ENCODE measurements at places on chromosomes 1 and 21.
A peak's percentile ranks its signal among the peaks of the same experiment; 100 is the strongest.

- DNase-seq, result no peak
Observed at GRCh38 chr1:78032996-78033796, 12.6 kb upstream of the GIPC2 start.

GRCh38 chr1:116581323-116581885, 10.6 kb upstream of the CD58 start:
- no peak for DNase-seq

- DNase-seq, result no peak
Observed at GRCh38 chr1:213561870-213562269, 425.9 kb upstream of the PROX1 start.

GRCh38 chr21:38388203-38388602, 110.1 kb downstream of the ERG start:
- DNase-seq, result no peak

DNA sequence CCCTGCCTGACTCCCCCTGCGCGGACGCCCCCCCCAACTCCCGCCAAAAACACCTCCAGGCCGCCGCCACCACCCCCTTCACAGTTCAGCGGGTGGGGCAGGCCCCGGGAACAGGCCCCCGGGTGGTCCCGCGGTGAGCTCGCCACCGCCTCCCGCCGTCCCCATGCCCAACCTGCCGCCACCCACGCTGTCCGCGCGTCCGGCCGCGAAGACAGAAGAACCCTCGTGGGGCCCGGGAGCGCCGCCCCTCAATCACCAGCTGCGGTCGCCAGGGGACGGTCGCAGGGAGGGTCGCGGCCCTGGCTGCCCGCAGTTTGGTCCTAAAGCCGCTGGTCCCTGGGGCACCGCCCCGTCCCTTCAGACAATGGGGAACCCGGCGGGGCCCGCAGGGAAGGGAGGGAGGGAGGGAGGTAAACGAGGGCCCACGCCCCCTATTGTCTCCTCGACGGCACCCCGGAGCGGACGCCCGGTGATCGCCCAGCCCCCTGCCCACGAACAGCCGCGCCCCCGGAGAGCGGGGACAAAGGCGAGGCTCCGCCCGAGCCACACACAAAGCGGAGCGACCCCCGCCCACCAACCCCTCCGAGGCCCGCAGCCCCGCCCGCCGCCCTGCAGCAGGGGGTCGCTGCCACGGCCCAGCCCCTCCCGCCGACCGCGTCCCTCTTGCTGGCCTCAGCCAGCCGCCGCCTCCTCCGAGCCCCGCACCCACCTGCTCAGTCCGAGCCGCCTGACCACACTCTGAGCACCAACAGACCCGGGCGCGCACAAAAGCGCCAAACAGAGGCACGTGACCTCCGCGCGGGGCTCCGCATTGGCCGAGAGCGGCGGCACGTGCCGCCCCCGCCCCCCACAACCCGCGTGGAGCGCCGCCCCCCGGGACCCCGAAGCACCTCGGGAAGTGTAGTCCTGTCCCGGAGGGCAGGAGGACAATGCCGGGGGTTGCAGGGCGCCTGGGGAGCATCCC, at the start of gene STMN1:
Gene STMN1 (minus strand): TSS at position 740 of the 964 bp plus-strand sequence. CDS start 1,743 bp downstream, outside the sequence.
- DNase-seq, result peak; percentile 78

DNA sequence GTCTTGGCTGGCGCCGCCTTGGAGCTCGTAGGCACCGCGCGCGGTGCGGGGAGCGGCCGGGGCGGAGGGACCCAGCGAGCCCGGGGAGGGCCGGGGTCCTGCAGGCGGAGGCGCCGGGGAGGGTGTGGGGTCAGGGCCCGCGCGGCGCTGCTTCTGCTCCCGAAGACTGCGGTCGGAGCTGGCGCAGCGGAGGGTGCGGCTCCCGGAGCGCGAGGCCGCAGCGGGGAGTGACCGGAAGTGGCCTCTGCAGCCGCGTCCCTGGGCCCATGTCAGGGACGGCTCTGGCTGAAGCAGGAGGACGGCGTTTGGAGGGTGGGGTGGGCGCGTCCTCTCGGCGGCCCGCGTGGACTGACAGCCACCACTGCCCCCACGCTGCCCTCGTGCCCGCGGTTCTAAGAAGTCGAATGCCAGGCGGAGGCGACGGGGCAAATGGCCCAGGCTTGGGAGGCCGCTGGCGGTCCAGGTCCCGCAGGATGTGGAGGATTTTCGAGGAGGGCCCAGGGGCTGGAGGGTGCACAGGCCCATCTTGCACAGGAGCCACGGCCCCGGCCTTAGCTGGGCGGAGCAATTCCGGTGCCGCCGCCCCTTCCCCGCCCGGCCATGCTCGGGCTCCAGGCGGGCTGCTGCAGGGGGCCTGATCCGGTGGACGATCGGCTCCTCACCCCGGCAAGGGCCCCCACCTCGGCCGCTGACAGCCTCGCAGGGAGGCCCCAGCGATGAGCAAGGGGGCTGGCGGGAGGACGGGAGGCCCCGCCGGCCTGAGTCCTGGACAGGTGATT, 7.7 kb upstream of the ZNF669 start:
- no peak for DNase-seq

DNA sequence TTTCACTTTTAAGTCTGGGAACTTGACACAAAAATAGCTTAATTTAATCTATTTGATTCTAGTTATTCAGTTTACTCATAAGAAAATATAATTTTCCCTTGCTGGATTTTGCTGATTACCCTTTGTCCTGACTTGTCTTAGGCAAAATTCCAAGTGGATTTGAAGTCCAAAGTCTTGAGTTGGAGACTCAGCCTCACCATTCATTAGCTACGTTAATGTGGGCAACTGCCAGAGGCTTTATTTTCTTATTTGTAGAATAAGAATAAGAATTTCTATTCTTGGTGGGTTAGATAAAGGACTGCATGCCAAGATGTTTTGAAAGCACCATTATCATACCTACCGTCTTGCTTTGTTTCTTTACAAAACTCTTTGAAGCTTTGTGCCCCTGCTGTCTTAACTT, 22.8 kb upstream of the PAPPA2 start:
- DNase-seq, result no peak

- no peak for DNase-seq
Observed at GRCh38 chr21:25428537-25428936, 178.7 kb downstream of the MRPL39 start.

DNA sequence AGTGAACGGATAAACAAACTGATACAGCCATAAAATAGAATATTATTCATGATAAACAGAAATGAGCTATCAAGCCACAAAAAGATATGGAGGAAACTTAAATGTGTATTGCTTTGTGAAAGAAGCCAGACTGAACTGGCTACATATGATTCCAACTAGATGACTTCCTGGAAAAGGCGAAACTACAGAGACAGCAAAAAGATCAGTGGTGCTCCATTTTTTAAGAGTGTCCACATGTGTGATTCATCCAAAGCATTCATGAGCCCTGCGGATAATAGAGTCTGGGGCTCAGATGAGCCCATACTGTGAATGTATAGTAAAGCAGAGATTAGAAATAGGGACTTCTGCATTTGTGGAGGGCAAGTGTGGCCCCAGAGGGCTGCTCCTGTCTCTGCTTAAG, 7.8 kb upstream of the TMEM222 start:
- no peak for DNase-seq

- no peak for DNase-seq
Observed at GRCh38 chr1:60564916-60565750, 491.6 kb upstream of the C1orf87 start.

DNA sequence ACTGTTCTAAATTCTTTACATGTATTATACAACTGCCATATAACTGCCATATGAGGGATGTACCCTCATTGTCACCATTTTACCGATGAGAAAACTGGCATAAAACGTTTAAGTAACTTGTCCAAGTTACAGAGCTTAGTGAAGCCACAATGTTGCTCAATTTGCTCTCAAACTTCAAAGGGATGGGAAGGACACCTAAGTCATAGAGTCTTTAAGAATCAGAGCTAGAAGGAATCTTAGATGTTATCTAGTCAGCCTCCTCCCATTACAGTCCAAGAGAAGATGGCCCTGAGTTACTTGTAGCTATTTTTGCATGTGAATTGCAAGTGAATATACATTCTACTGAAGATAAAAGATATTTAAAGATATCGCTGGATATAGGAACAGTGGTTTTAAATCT, 31.7 kb downstream of the SELL start:
- DNase-seq, result no peak

Measured in hematopoietic multipotent progenitor cell treated with erythropoietin and hydrocortisone succinate and interleukin-3 and kit ligand, for 15 days (in vitro differentiated cells).